ENCODE measurements at places on chromosomes 16 and 17.

DNA sequence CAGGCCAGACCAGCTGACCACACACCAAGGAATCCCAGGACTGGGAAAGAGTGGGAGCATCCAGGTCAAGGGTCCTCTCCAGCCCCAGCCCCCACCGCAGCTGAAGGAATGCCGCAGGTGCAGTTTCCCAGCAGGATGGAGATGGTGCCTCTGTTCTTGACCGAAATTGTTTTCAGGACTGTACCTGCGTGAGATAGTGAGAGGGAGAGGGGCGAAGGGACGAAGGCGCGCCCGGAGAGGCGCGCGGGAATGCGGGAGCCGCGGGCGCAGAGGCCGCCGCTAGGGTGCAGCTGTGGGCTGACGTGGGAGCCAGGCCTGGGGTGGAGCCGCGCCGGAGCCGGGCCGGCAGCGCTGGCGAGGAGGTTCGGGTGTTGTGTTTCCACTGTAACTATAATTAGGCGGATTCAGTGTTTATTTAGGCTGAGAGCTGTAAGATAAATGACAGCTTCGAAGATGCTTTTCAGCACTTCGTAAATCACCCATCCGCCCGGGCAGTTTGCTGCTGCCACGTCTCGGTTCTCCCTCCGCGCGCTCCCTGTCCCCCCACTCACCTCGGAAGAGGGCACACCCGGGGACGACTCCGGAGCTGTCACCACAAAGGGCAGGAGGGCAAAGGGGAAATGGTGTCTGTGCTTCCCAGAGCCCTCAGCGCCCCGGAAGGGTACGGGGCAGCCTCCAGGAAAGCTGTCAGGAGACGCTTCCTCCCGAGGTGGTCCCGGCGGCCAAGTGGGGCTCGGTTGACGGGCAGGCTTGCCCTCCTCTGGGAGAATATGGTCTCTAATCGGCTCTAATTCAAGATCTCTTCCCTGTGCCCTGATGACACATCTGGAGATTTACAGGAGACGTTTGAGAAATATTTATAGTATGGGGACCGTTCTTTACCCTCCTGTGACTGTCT, 38.2 kb downstream of the HOXB1 start:
- DNase-seq = peak; percentile 81

GRCh38 chr17:48617471-48618255, 2.6 kb upstream of the HOXB8 start:
- no peak for DNase-seq

GRCh38 chr17:78421534-78422266, 43.3 kb downstream of the PGS1 start:
- peak; percentile 87 for DNase-seq

GRCh38 chr16:52963212-52963854, 89.4 kb downstream of the CHD9NB start:
- no peak for DNase-seq

DNA sequence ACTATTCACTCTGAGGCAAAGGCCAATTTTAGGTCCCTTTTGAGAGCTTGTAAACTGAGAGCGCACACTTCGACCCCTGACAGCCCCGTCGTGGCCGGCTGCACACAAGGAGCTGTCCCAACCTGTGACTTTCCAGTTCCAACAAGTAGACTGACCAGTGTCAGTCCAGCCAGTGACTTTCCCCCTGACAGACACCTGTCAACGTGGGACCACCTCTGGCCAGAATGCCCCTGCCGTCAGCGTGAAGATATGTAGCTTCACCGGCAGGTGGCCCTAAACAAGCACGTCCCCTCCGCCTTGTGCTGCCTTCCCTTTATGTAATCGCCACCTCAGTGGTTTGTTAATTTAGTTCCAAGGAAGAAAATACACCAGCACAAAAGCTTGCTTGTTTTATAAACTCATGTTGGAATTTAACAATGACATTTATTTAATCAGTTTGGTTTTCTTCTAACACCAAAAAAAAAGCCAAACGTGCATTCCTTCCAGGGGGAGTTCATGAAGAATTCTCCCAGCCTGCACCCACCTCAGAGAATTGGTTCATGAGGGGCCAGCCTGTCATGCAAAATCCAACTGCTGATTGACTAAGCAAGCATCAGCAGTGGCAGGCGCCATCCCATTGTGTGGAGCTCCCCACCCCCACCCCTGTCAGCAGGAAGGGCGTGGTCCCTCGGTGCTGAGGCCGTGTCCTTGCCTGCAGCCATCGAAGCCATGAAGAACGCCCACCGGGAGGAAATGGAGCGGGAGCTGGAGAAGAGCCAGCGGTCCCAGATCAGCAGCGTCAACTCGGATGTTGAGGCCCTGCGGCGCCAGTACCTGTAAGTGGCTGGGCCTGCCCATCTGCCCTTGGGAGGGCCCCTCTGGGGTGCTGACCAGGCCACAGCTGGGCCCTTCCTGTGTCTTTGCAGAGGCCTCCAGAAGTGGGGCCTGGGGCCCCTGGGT, 33.9 kb downstream of the PLD6 start:
- peak; percentile 39 for DNase-seq

DNA sequence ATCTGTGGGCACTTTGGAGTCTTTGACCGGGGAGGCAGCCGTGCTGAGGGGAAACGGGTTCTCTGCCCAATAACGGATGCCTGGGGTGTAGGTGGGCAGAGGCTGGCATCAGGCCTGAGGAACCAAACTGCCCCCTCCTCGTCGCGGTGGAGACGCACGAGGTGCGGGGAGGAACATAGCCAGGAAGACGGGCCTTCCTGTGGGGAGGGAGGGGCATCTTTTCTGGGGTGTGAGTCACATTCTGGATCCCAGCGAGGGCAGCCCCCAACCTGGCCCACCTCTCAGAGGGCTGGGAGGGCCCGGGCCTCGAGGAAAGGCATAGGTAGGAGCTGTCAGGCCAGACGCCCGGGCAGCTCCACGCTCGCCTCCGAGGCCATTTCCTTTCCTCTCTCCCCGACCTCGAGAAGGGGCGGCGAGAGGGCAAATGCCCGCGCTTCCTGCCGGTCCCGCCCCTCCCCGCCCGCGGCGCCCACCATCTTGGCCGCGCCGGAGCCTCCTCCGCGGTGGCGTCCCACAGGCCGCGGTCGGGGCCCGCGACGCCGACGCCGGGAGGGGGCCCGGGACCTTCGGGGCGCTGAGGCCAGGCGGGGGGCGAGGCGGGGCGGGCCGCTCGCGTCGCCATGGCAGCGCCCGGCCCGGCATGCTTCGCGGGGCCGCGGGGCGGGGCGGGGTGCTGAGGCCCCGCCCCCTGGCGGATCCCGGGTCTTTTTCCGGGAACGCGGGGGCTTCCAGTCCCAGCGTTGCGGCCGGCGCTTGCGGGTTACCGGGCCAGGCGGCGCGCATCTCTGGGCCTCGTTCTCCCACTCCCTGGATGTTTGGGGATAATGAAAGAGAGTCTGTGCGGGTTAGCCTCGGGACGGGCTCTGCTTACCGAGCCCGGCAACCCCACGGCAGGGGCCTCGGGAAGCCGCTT, 13.2 kb downstream of the RAI1 start:
- DNase-seq = peak; percentile 77

DNA sequence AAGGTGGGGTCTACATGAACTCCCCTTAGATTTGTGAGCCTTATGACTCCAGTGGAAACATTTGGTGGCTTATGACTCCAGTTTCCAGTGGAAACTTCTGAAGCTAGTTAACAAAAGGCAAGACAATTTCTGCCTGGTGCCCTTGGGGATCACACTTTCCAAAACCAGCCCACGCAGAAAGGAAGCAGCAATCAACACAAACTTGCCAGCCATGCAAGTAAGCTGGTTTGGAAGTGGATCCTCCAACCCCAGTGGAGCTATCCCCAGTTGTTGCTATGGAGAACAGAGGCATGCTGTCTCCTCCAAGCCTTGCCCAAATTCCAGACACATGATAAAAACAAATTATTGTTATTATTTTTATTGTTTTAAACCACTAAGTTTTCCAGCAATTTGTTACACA, 130.9 kb downstream of the CDH11 start:
- DNase-seq = no peak

GRCh38 chr16:11205754-11206581, 50.0 kb downstream of the SOCS1 start:
- DNase-seq = peak; percentile 27

GRCh38 chr16:66525396-66526180, 24.3 kb downstream of the TK2 start:
- DNase-seq = peak; percentile 90

DNA sequence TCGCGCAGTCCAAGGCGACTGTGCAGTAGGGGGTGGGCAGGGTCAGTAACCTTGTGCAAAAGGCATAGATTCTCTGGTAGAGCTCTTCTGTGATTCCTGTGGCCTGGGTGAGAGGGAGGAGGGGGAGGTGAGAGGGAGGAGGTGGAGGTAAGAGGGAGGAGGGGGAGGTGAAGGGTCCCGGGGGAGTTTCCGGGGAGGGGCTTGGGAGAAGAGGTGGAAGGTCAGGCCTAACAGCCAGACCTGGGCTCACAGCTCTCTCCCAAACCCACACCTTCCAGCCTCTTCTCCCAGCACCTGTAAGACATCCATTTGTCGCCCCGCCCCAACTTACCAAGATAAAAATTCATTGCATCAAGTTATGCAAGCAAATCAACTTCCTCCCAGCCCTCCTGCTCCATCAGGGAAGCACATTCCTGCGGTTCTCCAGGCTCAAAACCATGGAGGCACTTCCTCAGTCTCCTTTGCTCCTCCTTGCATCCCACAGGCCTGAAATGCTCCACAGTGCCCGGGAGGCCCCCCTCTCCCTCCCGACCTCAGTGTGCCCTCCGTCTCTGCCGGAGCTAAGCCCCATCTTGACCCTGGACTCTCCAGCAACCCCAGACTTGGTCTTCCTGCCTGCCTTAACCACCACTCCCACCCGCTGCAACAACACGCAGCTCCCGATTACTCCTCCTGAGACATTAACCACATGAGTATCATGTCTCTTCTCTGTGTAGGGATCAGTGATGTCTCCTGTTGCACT, 30.5 kb downstream of the PIK3R6 start:
- no peak for DNase-seq

DNA sequence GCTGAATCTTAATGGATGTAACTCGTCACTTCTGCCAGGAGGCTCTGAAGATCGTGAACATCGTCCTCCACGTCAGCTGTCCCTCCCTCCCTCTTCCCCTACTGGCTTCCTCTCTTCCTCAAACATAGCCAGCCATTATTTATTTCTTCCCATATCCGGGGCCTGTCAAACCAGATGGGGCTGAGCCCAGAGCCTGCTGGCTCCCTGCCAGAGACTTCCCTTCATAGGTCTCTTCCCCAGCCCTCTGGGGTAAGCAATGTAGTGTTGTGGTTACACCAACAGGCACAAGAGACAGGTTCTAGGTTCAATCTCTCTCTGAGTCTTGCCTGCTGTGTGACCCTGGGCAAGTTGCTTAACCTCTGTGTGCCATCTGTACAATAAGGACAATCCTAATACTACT, 40.1 kb upstream of the ZFP90 start:
- peak; percentile 27 for DNase-seq

- DNase-seq = no peak
These were observed 594 bp upstream of the ABCA6 start for GRCh38 chr17:69142175-69142802.

- no peak for DNase-seq
These were observed 5.2 kb downstream of the CDH15 start for GRCh38 chr16:89176717-89177116.

DNA sequence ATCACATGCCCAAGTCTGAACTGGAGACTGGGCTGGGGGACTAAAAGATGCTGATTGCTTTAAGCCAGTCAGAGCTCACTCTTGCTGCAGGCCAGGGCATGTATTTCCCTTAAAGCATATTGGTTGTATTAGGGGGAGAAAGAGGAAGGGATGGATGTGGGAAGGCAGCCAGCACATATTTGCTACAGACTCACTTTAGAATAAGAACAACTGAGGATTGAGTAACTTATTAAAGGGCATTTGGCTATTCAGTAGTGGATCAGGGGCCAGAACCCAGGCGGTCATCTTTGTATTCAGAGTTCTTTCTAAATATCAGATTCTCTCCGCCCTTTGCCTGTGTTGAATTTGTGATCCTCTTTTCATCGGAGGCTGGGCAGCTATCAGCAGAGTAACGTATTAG, 231.7 kb downstream of the HAPSTR1 start:
- DNase-seq = no peak

GRCh38 chr16:74718140-74718539, 17.5 kb upstream of the MLKL start:
- no peak for DNase-seq

- no peak for DNase-seq
These were observed 215.3 kb downstream of the C16orf78 start for GRCh38 chr16:49588729-49589384.

DNA sequence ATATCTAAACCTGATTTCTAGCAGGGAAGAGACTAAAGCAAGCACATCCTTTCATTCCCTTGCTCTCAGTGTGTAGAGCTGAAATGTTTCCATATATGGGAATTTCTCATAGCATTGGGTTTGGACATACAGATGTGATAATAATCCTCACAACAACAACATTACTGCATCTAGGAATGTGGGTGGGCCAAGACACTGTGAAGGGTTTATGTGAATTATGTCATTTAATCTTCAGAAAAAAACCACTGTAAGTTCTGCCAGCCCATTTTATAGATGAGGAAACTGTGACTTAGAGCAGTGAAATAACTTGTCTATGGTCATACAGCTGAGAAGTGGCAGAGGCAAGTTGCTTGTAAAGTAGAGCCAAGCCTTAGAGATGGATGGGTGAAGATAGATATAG, 5.2 kb downstream of the OMG start:
- DNase-seq = no peak

DNA sequence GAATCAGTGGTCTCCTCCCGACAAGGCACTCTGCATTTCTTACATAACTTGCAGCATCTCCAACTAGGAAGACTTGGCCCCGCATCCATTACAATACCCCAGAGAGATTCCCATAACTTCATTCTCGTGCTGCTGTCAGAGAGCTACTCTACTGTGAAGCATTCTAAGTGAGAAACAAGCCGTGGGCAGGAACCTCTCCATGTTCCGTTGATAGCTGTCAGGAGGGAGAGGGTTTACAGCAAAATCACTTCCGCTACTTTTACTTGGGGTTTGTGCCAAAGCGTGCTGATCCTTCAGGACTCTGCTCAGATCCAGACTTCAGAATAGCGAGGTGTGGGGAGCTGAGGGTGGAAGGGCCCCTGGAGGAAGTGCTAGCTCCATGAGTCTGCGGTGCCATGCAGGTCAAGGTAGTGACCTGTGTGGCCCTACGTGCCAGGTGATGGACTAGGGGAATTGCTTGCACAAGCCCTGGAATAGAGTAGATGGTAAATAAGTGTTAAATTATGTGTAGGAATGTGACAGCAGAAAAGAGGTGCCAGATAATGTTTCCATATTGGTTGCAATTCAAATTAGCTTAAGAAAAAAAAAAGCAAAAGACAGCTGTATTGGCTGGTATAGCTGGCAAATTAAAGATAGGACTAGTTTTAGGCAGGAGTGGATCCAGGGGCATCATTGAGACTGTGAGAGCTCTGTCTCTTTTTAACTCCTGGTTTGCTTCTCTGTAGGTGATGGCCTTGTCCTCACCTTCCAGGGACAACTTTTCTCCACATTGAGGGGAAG, 358.5 kb upstream of the ERCC4 start:
- no peak for DNase-seq

- no peak for DNase-seq
These were observed 30.5 kb upstream of the NXPH3 start for GRCh38 chr17:49545007-49545660.

- DNase-seq = peak; percentile 5
These were observed 91.3 kb downstream of the MAF start for GRCh38 chr16:79509211-79509631.

GRCh38 chr16:74169687-74170376, 126.8 kb upstream of the PSMD7 start:
- no peak for DNase-seq

All from hematopoietic multipotent progenitor cell treated with erythropoietin and hydrocortisone succinate and interleukin-3 and kit ligand, for 6 days (in vitro differentiated cells).